ENCODE measurements at places on chromosomes 13 and 19.

GRCh38 chr19:7391218-7391670 is 42.5 kb downstream of the ARHGEF18 start:
- DNase-seq: no peak

DNA sequence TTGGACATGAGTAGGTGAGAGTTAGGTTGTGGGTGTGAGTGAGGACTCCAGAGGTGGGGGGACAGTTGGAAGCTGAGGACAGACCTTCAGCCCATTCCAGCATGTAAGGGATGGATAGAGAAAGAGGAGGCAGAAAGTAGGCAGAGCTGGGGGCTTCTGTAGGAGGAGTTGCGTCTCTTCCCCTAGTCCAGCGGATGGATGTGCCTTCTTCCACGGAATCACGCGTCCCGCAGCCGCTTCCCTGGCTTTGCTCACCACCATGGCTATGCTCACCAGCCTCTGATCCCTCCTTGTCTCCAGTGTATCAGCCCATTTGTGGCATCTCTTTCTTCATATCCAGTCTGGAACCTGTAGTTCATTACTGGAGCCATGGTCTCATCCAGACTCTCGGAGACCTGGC is 5.6 kb downstream of the UBAC2 start:
- no peak for DNase-seq

DNA sequence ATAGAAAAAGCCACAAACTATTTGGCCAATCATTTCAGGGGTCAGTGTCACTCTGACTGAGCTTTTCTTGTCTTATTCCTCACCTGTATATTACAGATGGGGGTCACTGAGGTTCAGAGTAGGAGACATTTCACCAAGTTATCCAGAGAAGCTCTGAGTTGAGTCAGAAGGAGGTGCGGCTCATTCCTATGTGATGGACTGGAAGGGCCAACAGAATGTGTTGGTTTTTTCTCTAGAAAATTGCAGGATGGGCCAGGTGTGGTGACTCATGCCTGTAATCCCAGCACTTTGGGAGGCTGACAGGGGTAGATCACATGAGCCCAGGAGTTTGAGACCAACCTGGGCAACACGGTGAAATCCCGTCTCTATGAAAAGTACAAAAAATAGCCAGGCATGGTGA is 24.5 kb upstream of the ZNF83 start:
- DNase-seq: no peak

DNA sequence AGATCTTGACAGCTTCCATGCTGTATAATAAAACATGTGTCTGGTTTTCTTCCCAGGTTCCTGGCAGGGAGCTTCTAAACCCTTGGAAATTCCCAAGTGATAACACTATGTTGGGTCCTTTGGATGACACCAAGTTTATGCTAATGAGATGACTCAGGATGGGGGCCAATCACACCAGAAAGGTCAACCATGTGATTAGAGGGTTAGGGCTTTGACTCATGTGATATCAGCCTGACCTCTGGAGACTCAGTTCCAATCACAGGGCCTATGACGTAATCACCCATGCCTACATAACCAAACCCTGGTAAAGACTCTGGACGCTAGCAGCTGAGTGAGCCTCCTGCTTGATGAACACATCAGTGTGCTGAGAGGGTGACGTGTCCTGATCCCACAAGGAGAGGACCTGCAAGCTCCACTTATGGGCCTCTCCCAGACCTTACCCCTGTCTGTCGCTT is 203.6 kb downstream of the DCLK1 start:
- no peak for DNase-seq

GRCh38 chr13:100532090-100532766 is 56.4 kb downstream of the GGACT start:
- DNase-seq: no peak

DNA sequence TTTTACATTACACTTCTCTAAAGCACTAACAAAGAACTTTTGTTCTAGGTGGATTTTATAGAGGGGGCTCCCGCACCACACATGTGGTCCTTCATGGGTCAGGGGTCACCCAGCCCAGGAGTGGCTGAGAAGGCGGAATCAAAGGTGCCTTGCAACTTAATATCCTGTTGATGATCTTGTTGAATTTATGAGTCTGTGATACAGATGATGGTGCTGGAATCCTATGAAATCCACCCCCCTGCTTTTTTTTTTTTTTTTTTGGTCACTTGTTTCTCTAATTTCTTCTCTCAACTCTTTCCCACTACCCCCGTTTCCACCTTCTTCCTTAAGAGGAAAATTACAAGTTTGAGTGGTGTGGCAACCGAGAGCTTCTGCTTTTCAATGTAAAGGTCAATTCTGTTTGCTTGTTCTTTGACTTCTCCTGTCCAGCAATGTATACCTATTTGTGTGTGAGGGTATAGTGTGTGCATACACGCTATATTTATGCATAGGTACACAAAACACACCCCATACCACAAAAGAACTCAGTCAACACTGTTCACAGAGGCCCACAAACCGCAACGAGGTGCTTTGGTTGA is 4.2 kb upstream of the ZIC2 start:
- no peak for DNase-seq

DNA sequence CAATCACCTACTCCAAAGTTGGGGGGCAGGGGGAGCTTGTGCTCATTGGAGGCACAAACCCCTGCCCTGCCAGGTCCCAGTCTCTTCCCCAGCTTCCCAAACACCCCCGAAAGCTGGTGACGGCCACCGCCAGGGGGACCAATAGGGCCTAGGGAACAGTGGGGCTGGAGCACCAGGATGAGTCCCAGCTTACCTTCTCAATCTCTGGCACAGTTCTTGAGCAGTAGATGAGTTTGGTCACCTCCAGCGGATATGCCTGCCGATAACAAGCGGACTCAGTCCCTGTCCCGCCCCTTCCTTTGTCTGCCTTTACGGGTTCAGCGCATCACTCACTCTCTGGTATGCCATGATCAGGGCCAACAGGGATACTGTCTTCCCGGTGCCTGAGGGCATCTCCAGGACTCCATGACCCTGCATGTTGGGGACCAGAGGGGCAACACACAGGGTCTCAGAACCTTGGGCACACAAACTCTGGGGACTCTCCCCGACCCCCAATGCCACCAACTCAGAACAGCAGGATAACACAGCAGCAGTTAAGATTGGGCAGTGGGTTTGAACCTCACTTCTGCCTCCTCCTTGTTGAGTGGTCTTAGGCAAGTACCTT is 1.5 kb downstream of the ERCC2 start:
- DNase-seq: no peak

- DNase-seq: no peak
Measured at GRCh38 chr13:51811046-51811445, 7.1 kb upstream of the DHRS12 start.

DNA sequence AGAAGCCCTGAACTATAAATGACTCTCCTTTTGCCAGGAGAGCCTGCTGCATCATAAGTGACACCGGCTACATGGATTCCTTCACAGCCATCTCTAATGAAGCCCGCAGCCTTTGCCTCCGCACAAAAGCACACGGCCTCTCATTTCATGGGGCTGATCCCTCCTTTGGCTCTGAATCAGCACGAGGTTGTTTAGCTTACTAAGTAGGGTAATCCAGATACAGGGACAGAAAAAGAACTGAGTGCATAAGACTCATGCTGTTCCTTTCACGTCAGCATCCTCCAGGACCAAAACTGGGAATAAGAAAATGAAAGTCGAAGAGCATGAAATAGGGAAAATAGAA is 136.3 kb downstream of the DCT start:
- DNase-seq: no peak

- DNase-seq: no peak
Measured at GRCh38 chr19:10921910-10922637, 6.4 kb downstream of the YIPF2 start.

GRCh38 chr19:9296336-9296735 is 13.3 kb downstream of the ZNF699 start:
- no peak for DNase-seq

DNA sequence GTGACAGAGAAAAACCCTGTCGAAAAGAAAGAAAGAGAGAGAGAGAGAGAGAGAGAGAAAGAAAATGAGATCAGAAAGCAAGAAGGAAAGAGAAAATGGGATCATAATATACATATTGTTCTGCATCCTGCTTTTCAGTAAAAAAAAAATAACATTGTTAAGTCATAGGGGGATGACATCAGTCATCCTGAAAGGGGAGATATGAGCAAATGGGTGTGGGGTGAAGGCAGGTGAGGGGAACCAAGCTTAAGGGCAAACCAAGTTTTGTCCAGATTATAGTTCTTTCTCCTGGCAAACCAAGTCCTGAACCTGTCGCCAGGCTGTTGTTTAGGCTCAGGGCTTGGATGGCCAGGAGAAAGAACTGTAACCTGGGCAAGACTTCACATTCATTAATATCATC is 92.6 kb upstream of the TMTC4 start:
- no peak for DNase-seq

- no peak for DNase-seq
Measured at GRCh38 chr19:41426116-41426841, 895 bp downstream of the B3GNT8 start.

- no peak for DNase-seq
Measured at GRCh38 chr13:56216221-56216620, 924.5 kb upstream of the PRR20A start.

DNA sequence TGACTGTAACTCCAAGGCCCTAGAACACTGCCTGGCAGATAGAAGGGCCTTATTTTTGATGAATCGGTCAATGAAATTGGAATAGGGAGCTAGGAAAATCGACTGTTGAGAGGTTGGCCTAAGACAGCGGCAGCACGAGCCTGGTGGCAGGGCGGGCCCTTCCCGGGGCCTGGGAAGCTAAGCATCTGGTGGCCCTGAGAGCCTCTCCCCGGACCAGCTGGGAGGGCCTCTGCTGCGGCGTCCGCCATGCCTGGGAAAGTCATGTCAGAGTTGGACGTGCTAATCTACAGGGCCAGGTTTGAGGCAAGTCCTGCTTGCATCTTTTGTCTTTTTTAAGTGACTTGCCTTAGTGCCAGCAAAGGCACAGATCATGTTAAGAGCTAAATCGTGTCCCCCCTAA is 11.2 kb upstream of the GPR12 start:
- DNase-seq: no peak

- DNase-seq: no peak
Measured at GRCh38 chr19:31518216-31519020, 169.2 kb upstream of the TSHZ3 start.

- DNase-seq: no peak
Measured at GRCh38 chr19:17526922-17527321, 15.5 kb downstream of the PGLS start.

GRCh38 chr19:50557009-50557613 is 11.1 kb downstream of the LRRC4B start:
- no peak for DNase-seq

- no peak for DNase-seq
Measured at GRCh38 chr13:46575818-46576221, 22.9 kb downstream of the LRCH1 start.

DNA sequence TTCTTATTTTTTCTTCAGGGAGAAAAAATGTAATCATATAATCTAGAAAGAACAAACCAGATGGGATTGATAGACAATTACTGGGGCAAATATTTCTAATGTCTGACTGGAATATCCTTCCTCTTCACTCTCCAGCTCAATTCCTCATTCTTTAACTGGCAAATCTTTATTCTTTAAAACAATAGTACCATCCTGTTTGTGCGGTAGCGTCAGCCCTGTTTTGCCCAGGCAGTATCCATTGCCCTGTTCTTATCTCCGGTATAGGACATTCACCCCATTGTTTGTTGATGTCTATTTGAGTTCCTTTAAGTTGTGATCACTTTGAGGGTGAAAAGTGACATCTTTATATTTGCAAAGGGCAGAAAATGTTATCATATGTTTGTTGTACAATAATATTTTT is 185.4 kb downstream of the POSTN start:
- no peak for DNase-seq

- DNase-seq: no peak
Measured at GRCh38 chr13:29975283-29975682, 124.9 kb upstream of the UBL3 start.

DNA sequence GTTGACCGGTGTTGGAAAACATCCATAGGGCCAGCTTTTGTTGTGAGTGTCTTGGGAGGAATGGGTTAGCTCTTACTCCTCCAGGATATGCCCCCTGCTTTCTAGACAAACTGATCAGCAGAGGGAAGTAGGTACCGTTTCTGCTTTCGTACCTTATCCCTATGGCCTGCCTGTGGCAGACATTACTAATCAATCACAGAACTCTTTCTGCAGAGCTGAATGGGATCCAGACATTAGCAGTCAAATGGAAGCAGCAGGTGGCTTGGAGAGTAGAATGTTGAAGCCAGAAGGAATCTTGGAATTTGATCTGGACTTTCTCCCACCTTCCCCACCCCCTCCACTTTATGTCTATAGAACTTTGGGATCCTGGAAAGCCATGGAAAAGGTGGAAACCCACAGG is 17.1 kb downstream of the NWD1 start:
- no peak for DNase-seq

- no peak for DNase-seq
Measured at GRCh38 chr19:49976496-49976895, 15.5 kb upstream of the SIGLEC11 start.

DNA sequence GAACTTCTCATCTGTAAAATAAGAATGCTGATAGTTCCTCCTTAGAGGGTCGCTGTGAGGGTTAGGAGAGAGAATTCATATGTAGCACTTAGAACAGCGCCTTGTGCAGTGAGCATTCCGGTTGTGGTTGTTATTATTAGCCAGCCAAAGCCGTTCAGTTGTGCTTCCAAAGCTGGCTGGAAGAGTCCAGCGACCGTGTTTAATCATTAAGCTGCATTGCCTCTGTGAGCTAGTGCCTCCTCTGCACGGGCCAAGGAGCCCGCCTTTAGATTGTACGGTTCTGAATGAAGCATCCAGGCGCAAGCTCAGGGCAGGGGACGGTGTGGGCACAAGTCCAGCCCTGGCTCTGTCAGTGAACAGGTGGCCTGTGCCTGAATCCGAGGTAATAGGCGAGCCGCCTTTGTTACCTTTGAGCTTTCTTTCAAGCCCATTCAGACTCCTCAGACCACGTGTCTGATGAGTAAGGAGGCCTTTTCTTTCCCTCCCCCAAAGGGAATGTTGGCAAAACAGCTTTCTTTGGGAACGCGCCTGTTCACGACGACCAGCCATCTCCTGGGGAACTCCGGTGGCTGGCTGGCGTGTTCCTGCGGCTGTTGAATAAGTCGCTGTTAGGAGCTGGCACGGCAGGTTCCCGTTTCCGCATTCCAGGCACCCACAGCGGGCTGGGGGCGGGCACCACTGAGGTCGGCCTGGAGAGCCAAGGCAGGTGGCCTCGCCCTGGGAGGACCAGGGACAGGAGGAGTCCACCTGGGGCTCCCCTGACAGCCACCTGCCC is 25.1 kb downstream of the SIPA1L3 start:
- no peak for DNase-seq

GRCh38 chr13:113636266-113636963 is 21.6 kb downstream of the ATP4B start:
- no peak for DNase-seq

- no peak for DNase-seq
Measured at GRCh38 chr19:49592486-49593232, 1.7 kb downstream of the PRR12 start.

DNA sequence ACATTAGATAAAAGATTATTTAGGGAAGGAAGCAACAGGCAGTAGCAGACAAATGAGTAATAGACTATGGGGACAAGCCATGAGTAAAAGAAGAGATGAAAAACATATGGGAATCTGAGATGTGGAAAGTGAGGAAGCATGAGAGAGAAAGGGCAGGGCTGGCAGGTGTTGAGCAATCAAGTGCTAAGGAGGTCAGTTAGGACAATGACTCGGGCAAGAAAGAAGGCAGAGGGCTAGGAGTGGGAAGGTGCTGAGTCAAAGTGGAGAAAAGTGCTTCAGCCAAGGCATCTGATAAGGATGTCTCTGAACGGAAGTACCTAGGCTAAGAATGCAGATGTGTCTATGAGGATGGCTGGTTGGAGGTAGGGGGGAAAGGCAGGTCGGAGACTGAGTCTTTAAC is 291.9 kb upstream of the HTR2A start:
- no peak for DNase-seq

Measured in stimulated activated CD8-positive, alpha-beta memory T cell treated with anti-CD3 and anti-CD28 coated beads, Interleukin-7, amount 100 ng/mL, for 1 hour (primary cell).